ENCODE measurements at places on chromosomes 5 and 9. TPM values are rescaled to one million over a fixed set of nuclear protein-coding genes. Genes with fewer than 3 reads are reported as not detected.

SLC6A3 gene
- not detected for total RNA-seq

FLT4 gene
- 0.34 TPM for total RNA-seq

DNA sequence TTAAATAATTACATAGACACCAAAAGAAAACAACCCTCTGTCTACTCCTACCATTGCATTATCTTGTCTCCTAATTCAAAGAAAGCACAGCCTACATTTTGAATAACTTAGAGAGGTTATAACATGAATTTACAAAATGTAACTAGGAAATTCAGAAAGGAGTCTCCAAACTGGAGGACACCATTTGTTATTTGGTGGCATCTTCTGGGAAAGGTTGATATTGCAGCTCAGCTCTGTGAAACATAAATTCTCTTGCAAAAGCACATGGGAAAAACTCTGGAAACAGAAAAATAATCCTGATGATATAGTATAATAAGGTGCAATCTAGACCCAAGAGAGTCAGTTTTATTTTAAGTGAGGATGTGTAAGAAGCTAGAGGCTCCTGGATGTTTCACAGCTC, 215.3 kb downstream of the MLLT3 start:
- ATAC-seq: no peak

DNA sequence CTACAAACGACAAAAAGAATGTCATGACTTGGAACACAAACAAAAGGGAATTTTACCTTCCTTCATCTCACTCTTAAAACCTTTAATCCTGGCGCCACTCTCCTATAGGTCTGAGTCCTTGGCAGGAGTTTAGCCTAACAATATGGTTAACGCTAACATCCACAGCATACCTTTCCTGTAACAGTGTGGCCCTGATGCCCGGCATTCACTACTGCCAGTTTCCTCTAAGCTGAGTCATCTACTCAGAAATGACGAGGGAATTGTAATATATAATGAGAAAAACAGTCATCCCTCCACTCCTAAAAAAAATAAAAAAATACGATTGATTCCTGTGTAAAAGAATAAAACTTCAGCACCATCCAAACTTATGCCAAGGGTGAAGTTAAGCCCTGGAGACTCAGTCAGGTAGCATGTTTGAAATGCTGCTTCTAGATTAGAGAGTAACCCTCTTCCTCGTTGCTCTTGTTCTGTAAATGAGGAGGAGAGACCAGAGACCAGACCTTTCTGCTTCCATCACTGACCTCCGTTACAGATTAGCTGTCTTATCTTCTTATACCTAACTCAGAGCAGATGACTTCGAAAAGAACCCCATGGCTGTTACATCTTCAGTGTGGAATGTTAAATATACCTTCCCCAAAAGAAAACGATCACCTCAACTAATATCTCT, 37.4 kb downstream of the CCDC125 start:
- peak; percentile 78 for ATAC-seq

FBP2 gene
- not detected for total RNA-seq

DNA sequence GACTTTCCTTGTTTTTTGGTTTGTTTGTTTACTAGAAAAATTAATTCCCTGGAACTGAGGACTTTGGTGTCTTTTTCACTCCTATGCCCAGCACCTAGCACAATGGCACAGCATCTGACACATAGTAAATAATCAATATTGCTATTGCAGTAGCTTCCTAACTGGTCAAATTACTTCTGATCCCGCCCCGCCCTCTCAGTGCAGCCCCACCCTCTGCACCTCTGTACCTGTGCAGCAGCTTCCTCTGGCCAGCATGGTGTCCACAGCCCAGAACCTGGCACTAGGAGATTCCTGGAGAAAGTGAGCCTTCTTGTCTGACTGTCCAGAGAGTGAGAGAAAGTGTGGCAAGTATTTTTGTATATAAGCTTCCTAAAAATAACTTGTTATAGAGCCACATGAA, 343.2 kb downstream of the ZNF608 start:
- no peak for ATAC-seq
